ENCODE measurements at places on chromosomes 13 and 19.

GRCh38 chr19:38323291-38323690 lies 3.6 kb downstream of the KCNK6 start:
- no peak for DNase-seq

- DNase-seq: no peak
These were observed 2.0 kb downstream of the TDRD3 start for GRCh38 chr13:60398907-60399589.

- DNase-seq: no peak
These were observed 56.1 kb downstream of the KCNRG start for GRCh38 chr13:50071379-50071778.

GRCh38 chr13:78420814-78421213 lies 182.5 kb downstream of the POU4F1 start:
- no peak for DNase-seq

- DNase-seq: no peak
These were observed 3.0 kb downstream of the ZC3H4 start for GRCh38 chr19:47110521-47111005.
